B cell (primary cell): ENCODE measurements at places on chromosomes 11 and 22.

DNA sequence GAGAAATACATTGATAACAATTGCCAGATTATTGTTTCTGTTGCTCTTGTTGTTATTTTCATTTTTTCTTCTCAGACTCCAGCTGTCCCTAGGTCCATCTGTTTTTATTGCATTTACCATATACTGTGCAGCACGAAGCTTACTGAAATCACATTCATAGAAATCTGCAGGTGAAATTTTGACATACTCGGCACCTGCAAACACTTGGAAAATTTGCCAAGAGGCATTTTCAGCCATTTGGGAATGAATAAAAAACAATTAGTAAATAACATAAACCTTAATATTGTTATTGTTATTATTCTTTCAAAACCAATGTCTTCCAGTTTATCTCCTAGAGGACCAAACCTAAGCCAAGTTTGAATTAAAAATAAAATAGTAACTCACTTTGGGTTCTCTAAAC is 2357.2 kb downstream of the LRRC4C start:
- no peak for DNase-seq

DNA sequence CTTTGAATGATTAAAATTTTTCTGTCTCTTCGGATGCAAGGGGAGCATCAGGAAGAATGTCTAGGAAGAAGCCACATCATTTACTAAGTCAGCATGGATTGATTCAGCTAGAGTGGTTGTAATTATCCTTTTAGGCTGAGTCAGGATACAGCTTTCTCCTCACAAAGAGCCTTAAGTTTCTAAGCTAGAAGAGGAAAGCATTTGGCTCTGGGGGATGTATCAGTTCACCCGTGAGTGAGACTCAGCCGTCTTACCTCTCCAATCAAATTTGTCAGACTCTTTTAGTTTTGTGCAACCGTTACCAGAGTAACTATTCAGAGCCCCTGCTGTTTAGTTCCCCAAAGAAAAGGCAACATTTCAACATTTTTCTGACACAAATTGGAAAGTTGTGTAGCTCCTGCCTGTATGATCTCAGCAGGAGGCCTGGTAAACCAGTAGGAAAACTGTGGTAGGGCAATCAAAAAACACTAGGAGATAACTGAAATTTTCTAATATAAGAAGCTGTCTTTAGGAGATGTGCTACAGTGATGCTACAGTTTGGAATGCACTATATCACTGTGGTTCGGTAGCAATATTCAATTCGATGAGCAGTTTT is 432.4 kb upstream of the LUZP2 start:
- no peak for DNase-seq

DNA sequence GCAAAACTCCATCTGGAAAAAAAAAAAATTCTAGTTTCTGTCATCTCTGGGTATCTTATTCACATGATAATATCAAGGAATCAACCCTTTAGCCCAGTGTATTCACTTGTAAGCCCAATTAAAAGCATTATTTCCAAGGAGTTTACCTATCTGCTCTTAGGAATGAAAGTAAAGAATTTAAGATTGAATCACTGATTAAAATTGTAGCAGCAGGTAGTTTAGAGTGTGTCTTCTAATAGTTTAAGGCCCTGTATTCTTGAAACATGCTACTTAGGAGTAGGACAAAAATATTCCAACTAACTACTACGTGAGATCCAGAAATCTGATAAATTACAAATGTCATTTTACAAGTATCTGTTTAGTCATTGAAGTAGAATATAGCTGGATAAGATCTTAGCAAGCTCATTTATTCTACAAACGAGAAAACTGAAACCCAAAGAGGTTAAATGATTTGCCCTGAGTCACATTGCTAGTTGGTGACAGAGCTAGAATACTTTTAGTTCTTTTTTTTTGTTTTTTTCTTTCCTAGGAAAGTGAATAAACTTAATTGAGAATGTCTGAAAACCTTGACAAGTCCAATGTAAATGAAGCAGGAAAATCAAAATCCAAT is 4.0 kb downstream of the TCP11L1 start:
- no peak for DNase-seq

DNA sequence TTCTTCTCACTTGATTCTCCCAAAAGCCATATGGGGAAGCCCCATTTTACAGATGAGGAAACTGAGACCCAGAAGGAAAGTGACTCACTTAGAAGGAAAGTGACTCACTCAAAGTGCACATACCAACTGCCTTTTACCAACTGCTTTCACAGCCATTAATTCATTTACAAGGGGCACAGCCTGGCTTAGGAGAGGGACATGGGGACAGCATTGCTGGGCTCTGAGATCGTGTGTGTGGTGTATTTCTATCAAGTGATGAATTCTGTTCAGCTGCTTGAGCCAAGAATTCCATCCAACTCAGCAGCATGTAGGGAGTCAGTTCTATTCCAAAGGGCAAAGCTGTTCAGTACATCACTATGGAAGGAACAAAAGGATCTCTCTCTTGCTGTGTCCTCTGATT is 23.5 kb upstream of the PAK1 start:
- no peak for DNase-seq
